Natural killer cell treated with Interleukin-12 subunit alpha and Interleukin-12 subunit beta and Interleukin-15 and Interleukin-18, amount 100 ng/mL, for 72 hours (primary cell): ENCODE measurements at places on chromosomes 7 and 10. TPM values are rescaled to one million over a fixed set of nuclear protein-coding genes. Genes with fewer than 3 reads are reported as not detected.
A peak's percentile ranks its signal among the peaks of the same experiment; 100 is the strongest.

PLEKHA1 gene
- 7.9 TPM for total RNA-seq

- no peak for DNase-seq
- H3K27me3 ChIP-seq: peaks cover 5% of the 10 kb centered on the region
- peak overlapping the region; percentile 83 for H3K4me3 ChIP-seq
- H3K4me1 ChIP-seq: peaks cover 74% of the 10 kb centered on the region
- peak overlapping the region; percentile 97 for H3K27ac ChIP-seq
- peaks cover 6% of the 10 kb centered on the region for H3K36me3 ChIP-seq
These were observed 9.3 kb upstream of the IL2RA start for GRCh38 chr10:6071181-6072175.

FFAR4 gene
- total RNA-seq: not detected

GRCh38 chr7:39360038-39360437, 206.2 kb upstream of the YAE1 start:
- no peak overlapping the region for H3K27ac ChIP-seq
- no peaks in the 10 kb centered on the region for H3K36me3 ChIP-seq
- H3K4me1 ChIP-seq: peaks cover 8% of the 10 kb centered on the region
- DNase-seq: no peak
- H3K4me3 ChIP-seq: no peak overlapping the region

- H3K4me1 ChIP-seq: no peaks in the 10 kb centered on the region
- no peak for DNase-seq
- H3K27me3 ChIP-seq: peaks cover 19% of the 10 kb centered on the region
- no peak overlapping the region for H3K27ac ChIP-seq
These were observed 19.9 kb downstream of the CCDC3 start for GRCh38 chr10:12981570-12981969.

RADIL gene
- total RNA-seq: 0.19 TPM

DNA sequence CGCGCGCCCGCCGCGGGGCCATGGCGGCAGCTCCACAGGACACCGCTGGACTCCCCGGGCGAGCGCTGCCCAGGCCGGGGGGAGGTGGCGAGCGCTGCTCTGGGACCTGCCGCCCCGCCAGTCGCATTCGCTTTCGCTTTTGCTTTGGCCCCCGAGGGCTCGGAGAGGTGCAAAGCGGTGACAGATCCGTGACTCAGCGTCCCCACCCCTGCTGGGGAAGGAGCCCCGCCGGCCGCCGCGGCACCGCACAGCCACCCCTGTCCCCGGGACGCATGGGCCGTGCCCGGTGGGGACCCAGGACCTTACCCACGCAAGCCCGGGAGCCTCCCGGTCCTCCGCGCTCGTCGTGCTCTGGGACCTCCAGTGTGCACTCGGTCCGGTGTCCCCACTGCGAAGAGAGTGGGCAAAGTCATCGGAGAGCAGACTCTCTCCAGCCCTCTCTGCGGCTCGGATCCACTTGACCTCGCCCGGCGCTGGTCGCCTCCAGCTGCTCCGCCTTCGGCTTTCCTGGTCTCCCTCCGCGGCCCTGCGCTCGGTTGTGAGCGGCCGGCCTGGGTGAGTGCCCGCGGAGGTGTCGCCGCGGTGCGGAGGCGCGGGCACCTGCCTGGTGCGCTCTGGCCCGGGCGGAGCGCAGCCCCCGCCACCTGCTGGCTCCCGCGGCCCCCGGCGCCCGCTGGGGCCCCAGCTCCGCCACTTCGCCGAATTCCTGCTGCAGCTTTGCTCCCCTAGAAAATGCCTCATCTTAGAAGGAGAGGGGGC, at the start of gene IL15RA:
Gene IL15RA, minus strand, starts transcription at position 73 of the 759 bp plus-strand sequence. Its CDS starts 51 bp downstream, at position 22.
- no peaks in the 10 kb centered on the region for H3K27me3 ChIP-seq
- H3K27ac ChIP-seq: peak within 1 kb of the TSS; percentile 98
- DNase-seq: peak; percentile 97

DNA sequence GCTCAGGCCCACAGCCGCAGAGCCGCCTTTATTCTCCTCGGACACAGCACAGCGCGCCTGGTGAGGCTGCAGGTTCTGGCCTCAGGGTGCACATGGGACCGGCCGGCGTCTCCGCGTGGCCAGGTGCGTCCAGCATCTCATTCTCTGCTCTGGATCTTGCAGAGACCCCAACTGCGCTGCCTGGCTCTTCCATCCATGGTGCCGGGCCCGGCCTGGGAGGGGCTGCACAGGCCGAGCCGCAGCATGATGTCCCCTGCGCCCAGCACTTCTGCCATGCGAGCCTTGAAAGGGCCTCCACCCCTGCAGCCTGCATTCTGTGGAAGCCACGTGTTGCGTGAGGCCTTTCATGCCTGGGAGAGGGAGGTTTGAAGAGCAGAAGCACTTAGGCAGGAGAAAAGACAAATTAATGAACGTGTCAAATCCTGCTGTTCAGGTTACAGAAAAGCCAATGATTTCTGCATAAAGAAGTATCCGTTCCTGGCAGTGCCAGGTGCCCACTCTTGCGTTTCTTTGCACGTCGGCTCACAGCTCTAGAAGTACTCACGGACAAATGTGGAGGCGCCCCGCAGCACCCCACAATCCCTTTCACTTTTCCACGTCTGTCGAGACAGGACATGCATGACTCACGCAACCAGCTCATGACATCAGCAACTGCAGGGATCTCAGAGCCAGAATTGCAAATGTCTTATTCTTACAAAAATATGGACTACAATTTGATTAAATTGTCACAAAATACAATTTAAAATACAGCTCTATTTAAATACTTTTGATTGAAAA, 571.4 kb downstream of the DNAJB6 start:
- H3K27me3 ChIP-seq: no peaks in the 10 kb centered on the region
- no peak overlapping the region for H3K4me3 ChIP-seq
- no peak for DNase-seq
- H3K4me1 ChIP-seq: no peaks in the 10 kb centered on the region

DNA sequence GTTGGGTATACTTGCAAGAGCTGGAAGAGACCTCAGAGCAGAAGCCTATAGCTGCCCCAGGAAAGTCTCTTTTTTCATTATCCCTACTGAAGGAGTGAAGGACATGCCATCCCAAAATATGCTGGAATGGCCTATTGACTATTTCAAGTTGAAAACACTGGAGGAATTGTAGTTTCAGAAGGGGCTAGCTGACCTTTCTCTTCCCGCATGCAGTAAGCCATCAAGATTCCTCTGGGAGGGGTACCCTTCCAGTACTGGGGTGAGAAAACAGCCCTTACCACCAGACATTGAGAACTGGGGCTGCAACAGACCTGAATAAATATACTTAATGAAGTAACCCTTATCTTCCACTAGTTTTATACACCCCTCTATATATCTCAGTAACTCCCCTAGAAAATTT, 41.7 kb downstream of the CHCHD3 start:
- DNase-seq: no peak
- peaks cover 20% of the 10 kb centered on the region for H3K4me1 ChIP-seq
- H3K36me3 ChIP-seq: no peaks in the 10 kb centered on the region
- no peak overlapping the region for H3K4me3 ChIP-seq
- no peaks in the 10 kb centered on the region for H3K27me3 ChIP-seq

DNA sequence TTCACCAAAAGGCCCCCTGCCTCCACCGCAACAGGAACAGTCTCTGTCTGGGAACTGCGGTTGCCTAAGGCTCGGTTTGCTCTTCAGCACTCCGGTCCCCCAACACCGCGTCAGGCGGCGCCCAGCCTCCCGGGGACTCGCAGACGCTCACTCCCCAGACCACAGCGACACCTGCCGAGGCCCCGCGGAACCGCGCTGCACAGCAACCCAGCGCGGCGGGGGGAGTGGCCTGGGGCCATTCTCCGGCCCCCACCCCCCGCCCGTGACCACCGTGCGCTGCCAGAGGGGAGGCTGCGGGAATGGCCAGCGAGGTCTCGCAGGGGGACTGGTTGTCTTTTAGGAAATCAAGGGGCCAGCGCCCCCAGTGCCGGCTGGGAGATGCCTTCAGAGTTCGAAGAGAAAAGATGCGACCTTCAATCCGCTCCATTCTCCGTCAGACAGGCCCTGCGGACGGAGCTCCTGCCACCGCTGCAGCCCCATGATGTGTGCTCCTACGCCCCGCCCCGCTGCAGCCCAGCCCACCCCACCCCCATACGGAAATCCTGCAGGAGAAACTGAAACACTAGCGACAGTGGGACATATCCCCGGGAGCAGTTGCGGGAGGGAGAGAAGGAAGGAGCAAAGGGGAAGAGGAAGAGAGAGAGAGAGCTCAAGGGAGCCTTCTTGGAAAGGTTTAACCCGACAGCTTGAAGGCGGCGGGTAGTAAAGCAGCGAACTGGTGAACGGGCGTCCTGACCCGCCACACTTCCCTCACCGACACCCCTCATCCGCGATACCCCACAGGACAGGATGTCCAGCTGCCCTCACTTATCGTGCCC, 137.4 kb upstream of the CDCA7L start:
- DNase-seq: peak; percentile 89
- H3K27me3 ChIP-seq: peaks cover 14% of the 10 kb centered on the region
- H3K27ac ChIP-seq: peak overlapping the region; percentile 53
- H3K36me3 ChIP-seq: no peaks in the 10 kb centered on the region
- H3K4me3 ChIP-seq: peak overlapping the region; percentile 79

EPO gene
- total RNA-seq: not detected

- no peaks in the 10 kb centered on the region for H3K27me3 ChIP-seq
- no peaks in the 10 kb centered on the region for H3K36me3 ChIP-seq
- H3K4me1 ChIP-seq: peaks cover 6% of the 10 kb centered on the region
- no peak for DNase-seq
- peak overlapping the region; percentile 11 for H3K27ac ChIP-seq
- no peak overlapping the region for H3K4me3 ChIP-seq
These were observed 135.1 kb downstream of the SKAP2 start for GRCh38 chr7:26729150-26729775.

DNA sequence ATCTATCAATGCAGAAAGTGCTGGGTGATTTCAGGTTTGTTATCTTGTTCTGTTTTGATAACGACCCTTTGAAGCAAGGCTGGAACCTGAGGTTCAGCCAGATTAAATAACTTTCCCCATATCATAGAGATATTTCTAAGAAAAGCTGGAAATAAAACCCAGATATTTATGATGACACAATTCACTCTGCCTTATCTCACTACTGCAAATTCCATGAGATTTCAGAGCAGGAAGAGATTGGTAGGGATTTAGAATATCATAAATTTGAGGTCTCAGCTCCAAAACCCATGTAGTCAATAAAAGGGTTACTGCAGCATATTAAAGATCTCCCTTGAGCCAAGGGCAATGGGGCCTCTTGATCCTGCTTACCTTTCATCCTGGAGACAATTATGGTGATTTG, 692.5 kb upstream of the IGFBP3 start:
- no peaks in the 10 kb centered on the region for H3K36me3 ChIP-seq
- DNase-seq: no peak
- no peaks in the 10 kb centered on the region for H3K4me1 ChIP-seq
- no peaks in the 10 kb centered on the region for H3K27me3 ChIP-seq
- H3K4me3 ChIP-seq: no peak overlapping the region

DNA sequence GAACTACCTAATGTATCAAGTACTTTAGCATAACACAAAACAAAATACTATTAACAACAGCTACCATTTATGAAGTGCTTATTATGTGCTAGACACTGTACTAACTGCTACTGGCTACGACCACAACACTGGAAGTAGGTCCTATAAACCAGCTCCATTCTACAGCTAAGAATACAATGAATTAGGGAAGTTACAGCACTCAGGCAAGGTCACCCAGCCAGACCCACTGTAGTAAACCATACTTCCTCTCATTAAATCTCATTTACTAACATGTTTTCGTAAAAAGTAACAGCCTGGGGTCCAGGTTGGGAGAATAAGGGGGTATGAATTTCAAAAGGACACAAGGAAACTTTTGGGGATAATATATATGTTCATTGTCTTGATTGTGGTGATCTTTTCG, 25.4 kb downstream of the NAPEPLD start:
- peaks cover 5% of the 10 kb centered on the region for H3K36me3 ChIP-seq
- no peaks in the 10 kb centered on the region for H3K4me1 ChIP-seq
- no peak overlapping the region for H3K4me3 ChIP-seq

MMD2 gene
- not detected for total RNA-seq
